CD4-positive, CD25-positive, alpha-beta regulatory T cell (primary cell): ENCODE measurements at places on chromosomes 3 and 15. TPM values are rescaled to one million over a fixed set of nuclear protein-coding genes. Genes with fewer than 3 reads are reported as not detected.
A peak's percentile ranks its signal among the peaks of the same experiment; 100 is the strongest.

DNA sequence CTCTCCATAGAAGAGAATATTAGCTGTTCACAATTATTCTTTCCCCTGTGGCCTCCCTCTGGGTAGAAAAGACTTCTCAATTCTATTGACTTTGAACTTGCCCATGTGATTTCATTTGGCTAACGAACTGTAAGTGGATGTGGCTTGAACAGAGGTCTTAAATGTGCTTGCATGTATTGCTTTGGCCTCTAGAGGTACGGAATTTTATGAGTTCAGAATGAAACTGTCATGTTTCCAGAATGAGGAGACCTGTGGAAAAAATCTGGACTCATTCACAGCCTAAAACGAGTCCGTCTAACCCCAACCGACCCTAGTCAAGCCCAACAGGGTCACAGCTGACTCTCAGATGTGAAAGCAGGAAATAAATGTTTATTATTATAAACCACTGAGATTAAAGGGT lies 596.7 kb upstream of the UBE2E2 start:
- H3K27me3 ChIP-seq, result no peaks in the 10 kb centered on the region
- DNase-seq, result no peak
- no peak overlapping the region for H3K27ac ChIP-seq
- no peaks in the 10 kb centered on the region for H3K4me1 ChIP-seq
- H3K4me3 ChIP-seq, result no peak overlapping the region

DNA sequence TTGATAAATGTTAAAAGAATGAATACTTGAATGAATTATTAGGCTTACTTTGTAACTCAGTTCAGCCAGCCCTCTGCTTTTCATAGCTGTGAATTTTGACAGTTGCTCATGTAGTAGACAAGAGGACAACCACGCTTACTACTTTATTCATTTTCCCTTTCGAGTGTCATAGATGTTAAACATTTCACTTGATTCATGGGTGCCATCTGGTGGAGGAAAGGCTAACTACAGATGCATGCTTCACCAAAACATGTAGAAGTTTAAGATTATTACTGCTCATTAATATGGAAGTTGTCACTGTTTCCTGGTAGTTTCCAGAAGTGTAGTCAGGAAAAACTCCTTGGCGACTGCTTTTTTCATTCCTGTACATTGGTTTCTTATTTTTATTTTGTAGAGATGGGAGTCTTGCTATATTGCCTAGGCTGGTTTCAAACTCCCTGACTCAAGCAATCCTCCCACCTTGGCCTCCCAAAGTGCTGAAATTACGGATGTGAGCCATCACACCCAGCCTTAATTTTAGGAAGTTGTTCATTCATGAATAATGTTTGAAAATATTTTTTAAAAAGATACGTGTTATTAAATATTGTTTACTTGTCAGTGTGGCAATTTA lies 163.2 kb downstream of the B3GALNT1 start:
- H3K4me1 ChIP-seq, result no peaks in the 10 kb centered on the region
- no peaks in the 10 kb centered on the region for H3K27me3 ChIP-seq
- H3K27ac ChIP-seq, result no peak overlapping the region
- DNase-seq, result peak; percentile 60

DNA sequence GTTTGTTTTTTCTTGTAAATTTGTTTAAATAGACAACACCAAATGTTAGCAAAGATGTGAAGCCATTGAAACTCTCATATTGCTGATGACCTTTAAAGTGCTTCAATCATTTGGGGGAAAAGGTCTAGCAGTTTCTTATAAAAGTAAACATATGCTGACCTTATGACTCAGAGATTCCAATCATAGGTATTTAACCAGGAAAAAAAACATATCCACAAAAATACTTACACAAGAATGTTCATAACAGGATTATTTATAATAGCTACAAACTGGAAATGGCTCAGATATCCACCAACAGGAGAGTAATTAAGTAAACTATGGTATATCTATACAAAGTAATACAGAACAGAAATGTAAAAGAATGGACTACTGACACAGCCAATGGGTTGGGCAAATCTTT lies 27.1 kb upstream of the RORA start:
- H3K27me3 ChIP-seq, result no peaks in the 10 kb centered on the region
- H3K36me3 ChIP-seq, result no peaks in the 10 kb centered on the region
- H3K4me3 ChIP-seq, result no peak overlapping the region
- no peak overlapping the region for H3K27ac ChIP-seq
- no peaks in the 10 kb centered on the region for H3K4me1 ChIP-seq

DNA sequence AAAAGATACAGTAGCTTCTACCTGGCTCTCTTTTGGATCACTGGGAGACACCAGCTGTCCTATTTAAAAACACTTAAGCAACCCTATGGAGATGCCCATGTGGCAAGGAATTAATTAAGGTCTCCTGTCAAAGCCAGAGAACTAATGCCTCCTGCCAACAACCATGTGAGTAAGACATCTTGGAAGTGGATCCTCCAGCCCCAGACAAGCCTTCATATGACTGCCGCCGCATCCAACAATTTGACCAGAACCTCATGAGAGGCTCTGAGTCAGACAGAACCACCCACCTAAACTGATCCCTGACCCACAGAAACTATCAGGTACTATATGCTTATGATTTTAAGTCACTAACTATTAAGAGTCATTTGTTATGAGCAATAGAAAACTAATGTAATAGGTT lies 22.3 kb downstream of the IFT80 start:
- H3K4me3 ChIP-seq, result no peak overlapping the region
- no peaks in the 10 kb centered on the region for H3K4me1 ChIP-seq
- H3K27ac ChIP-seq, result no peak overlapping the region
- H3K36me3 ChIP-seq, result peaks cover 29% of the 10 kb centered on the region
- no peak for DNase-seq

- H3K4me3 ChIP-seq, result peak overlapping the region; percentile 77
- H3K4me1 ChIP-seq, result peaks cover 73% of the 10 kb centered on the region
- H3K27ac ChIP-seq, result peak overlapping the region; percentile 87
- H3K27me3 ChIP-seq, result no peaks in the 10 kb centered on the region
- H3K36me3 ChIP-seq, result peaks cover 7% of the 10 kb centered on the region
- no peak for DNase-seq
Measured at GRCh38 chr15:90597577-90597976, 67.9 kb downstream of the CRTC3 start.

DNA sequence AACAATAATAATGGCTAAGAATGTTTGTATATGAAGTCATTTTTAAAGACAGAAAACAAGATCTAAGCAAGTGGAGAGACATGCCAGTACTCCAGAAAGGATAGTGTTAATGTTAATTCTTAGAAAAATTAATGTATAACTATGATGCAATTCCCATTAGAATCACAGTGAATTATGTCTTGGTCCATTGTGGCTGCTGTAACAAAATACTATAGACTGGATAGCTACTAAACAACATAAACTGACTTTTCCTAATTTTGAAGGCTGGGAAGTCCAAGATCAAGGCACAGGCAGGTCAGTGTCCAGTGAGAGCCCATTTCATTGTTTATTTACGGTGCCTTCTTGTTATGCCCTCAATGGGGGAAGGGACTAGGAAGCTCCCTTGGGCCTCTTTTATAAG lies 32.7 kb upstream of the CSPG4 start:
- H3K4me1 ChIP-seq, result peaks cover 2% of the 10 kb centered on the region
- no peak overlapping the region for H3K4me3 ChIP-seq
- H3K27me3 ChIP-seq, result no peaks in the 10 kb centered on the region
- DNase-seq, result no peak

DNA sequence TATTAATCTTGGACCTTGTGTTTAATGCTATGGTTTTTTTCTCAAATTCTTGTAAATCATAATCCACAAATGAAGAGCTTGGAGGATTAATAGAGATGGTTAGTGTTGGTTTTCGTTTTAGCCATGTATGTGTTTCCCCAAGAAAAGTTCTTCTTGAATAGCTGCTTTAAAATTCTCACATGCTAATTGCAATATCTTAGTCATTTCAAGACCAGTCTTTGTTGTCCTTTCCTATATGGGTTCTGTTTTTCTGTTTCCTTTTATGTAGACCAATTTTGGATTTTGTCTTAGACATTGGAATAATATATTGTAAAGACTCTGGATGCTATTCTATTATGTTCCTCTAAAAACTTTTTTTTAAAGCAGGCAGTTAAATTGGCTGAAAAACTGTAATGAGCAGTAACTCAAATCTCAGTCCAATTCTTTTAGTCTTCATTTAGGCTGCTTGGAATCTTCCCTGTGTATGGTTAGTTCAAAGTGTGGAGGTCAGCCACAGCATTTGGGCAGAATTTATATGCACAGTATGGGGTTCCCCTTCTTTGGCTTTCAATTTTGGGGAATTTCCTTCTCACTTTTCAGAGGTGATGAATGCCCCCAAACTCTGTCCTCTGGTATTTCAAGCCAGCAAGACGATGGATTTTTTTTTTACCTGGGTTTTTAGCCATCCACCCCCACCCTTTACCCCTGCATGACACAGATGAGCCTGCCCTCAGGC lies 39.1 kb upstream of the DNAJC13 start:
- no peak overlapping the region for H3K4me3 ChIP-seq
- H3K27me3 ChIP-seq, result peaks cover 2% of the 10 kb centered on the region
- H3K27ac ChIP-seq, result no peak overlapping the region
- H3K4me1 ChIP-seq, result no peaks in the 10 kb centered on the region
- H3K36me3 ChIP-seq, result no peaks in the 10 kb centered on the region
- DNase-seq, result no peak

- no peaks in the 10 kb centered on the region for H3K4me1 ChIP-seq
- no peaks in the 10 kb centered on the region for H3K27me3 ChIP-seq
- no peak overlapping the region for H3K4me3 ChIP-seq
- H3K36me3 ChIP-seq, result peaks cover 26% of the 10 kb centered on the region
- DNase-seq, result no peak
Measured at GRCh38 chr3:49519916-49520385, 34.3 kb upstream of the BSN start.

DNA sequence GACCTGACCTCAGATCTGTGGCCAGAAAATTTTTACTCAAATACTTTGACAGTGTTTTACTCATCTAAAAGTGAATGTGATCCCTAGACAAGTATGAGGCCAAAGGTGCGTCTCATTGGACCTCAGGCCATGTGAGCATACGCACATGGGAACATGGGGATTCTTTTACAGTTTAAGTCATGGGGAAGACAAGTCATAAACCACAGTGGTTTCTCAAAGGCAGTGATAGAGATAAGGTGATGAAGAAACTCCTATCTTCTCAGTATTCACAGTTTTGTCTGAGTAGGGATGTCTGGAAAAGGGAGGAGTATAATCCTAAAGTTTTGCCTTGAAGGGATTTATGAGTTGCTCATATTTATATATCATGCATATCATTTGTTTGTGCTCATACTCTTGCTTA lies 173.8 kb downstream of the FNDC3B start:
- no peaks in the 10 kb centered on the region for H3K4me1 ChIP-seq
- no peaks in the 10 kb centered on the region for H3K27me3 ChIP-seq
- H3K27ac ChIP-seq, result no peak overlapping the region
- H3K36me3 ChIP-seq, result no peaks in the 10 kb centered on the region
- no peak for DNase-seq

DNA sequence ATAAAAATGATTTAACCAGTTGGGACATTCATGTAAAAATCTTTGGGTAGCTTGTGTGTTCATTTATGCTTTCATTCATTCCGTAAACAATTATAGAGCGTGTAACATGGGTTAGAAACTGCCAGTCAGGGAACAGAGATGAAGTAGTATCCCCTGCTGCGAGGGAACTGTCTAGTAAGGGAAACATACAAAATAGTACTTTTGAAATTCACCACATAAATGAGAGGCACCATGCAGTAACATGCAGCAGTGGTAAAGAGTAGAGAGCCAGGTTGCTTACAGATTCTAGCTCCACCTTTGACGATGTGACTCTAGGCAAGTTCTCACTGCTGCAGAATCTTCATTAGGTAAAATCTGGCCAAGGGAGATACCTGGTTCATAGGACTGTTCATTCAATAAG lies 938 bp downstream of the DZIP3 start:
- no peaks in the 10 kb centered on the region for H3K36me3 ChIP-seq
- peak overlapping the region; percentile 98 for H3K27ac ChIP-seq
- H3K27me3 ChIP-seq, result no peaks in the 10 kb centered on the region
- peak; percentile 40 for DNase-seq
- H3K4me1 ChIP-seq, result peaks cover 21% of the 10 kb centered on the region

- H3K36me3 ChIP-seq, result no peaks in the 10 kb centered on the region
- DNase-seq, result no peak
- peaks cover 19% of the 10 kb centered on the region for H3K27me3 ChIP-seq
- H3K4me3 ChIP-seq, result no peak overlapping the region
- H3K27ac ChIP-seq, result no peak overlapping the region
Measured at GRCh38 chr3:186090901-186091300, 18.0 kb downstream of the ETV5 start.

DNA sequence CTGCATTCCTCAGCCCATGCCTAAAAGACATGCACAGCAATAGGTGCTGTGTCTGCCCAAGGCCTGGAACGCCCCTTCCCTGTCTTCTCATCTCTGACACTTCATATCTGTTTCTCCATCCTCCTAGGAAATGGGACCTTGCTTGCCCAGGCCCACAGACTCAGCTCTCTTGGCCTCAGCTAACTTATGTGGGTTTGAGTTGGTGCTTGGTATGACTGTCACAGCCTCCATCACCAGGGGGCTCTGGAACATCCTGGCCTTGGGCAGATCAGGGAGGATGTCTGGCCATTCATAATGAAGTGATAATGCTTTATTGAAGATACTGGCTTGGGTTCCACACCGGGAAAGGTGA lies 156.7 kb upstream of the SMAD3 start:
- no peaks in the 10 kb centered on the region for H3K36me3 ChIP-seq
- DNase-seq, result no peak
- no peaks in the 10 kb centered on the region for H3K4me1 ChIP-seq

DNA sequence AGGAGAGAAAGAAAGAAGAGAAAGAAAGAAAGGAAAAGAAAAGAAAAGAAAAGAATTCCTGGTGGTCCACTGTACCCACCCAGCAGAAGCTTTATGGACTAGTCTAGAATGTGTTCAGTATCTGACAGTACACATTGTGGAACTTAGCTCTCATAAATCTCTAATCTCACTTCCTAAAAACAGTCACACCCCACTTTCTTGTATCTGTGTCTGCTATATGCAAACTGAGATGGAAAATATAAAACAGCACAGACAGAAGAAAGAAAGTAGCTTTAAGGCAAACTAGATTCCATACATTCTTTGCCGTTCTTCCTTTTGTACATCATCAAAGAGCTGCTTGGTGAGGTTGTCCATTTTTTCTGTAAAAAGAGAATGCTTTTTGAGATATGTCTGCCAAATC lies 41.1 kb upstream of the GNB5 start:
- peaks cover 1% of the 10 kb centered on the region for H3K36me3 ChIP-seq
- H3K4me1 ChIP-seq, result peaks cover 50% of the 10 kb centered on the region
- peak overlapping the region; percentile 59 for H3K27ac ChIP-seq
- DNase-seq, result no peak
- no peak overlapping the region for H3K4me3 ChIP-seq

DNA sequence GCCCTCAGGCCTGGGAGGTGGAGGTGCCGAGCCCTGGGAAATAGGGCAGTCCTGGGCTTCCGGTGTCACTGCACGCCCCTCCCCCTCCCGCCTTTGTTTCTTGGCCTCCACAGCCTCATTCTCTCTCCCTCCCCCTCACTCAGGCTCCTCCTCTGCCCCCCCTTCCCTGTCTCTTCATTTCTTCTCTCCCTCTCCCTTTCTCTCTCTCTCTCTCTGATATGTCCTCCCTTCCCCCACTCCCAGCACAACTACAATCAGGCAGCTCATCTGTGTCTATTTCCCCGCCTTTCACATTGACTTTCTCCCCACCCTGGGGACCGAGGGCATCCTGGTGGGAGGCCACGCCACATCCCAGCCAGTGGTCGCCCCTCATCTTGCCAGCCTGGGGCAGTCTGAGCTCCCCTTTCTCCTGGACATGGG lies 40.2 kb downstream of the IDH2 start:
- H3K4me3 ChIP-seq, result no peak overlapping the region
- H3K27me3 ChIP-seq, result no peaks in the 10 kb centered on the region
- DNase-seq, result peak; percentile 61

Gene GRAMD2A
- not detected for total RNA-seq

Gene HACD2
- 19.8 TPM for total RNA-seq

Gene GOLGA6L6
- not detected for total RNA-seq

Gene GOLGA8S
- not detected for total RNA-seq

Gene FILIP1L
- total RNA-seq, result 0.37 TPM

Gene TEX55
- not detected for total RNA-seq

Gene QTRT2
- total RNA-seq, result 40.2 TPM

Gene RASGRF1
- total RNA-seq, result not detected
